ENCODE measurements at places on chromosomes 13 and 19.

DNA sequence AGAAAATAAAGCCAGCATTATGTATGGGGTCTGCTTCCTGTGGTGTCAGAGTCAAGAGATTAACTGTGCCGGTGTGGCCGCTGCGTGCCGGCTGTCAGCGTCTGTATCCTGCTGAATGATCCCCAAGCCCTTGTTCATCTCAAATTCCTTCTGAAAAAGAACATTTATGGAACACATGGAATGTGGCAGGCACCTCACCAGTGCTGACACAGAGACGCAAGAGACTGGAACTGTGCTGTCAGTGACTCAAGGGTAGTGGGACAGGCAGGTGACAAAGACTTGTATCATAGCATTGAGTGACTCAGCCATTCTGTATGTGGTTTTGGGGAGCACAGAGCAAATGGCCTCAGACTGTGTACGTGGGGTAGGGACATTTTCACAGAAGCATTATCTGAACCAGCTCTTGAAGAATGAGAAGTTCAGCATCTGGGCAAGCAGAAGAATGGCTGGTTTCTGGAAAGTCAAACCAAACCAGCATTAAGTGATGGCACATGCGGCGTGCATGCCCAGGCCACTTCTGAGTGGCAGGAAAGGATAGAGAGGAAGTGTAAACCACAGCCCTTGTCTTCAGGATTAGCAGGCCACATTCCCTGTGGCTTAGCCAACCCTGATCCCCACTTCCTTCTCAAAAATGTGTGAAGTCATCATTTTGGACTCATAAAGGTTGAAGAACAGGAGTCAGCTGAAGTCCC lies 54.0 kb upstream of the IRS2 start:
- no peak for DNase-seq

DNA sequence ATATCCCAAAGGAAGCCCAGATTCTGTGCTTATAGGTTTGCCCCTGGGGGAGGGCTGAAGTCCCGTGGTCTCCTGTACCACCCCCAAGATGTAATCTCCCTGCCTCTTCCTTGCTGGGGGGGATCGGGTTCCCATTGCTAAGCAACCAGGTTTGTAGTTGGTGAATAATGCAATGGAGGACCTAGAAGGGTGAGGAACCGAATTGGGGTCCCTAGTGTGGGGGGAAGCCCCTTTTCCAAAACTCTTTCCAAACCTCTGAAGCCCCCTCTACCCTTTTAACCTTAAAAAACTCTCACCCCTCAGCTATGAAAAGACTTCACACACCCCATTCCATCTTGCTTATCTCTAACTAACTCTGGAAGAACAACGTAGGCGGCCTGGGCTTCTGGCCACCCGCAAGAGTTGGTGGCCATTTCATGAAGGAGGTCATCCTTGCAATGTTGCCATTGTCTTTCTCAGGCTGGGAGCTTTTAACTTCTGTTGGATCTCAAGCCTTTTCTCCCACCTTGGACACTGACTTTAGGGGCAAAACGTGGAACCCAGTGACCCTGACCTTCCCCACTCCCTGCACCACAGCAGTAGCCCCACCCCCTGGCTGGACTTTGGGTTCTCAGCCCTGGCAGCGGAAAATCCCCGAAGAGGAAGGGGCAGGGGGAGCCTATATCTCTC lies 661 bp downstream of the PALM3 start:
- no peak for DNase-seq

DNA sequence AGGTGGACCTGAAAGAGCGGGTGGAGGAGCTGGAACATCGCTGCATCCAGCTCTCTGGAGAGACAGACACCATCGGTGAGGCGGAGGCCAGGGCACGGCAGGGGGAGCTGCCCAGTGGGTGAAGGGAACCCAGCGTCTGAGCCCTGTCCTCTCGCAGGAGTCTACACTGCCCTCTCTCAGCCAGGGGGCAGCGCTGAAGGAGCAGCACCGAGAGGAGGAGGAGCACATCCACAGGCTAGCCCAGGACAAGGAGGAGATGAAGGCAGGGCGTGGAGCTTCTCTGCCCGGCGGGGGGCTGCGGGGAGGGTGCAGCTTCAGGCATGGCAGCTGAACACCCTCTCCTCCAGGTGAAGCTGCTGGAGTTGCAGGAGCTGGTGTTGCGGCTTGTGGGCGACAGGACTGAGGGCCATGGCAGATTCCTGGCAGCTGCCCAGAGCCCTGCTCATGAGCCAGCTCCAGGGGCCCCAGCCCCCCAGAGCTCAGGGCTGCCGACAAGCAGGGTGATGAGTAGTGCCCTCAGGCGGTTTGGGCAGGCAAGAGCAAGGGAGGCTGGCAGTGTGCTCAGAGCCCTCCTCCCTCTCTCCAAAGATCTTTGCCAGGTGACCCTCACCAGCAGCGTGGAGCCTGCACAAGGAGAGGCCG lies 31.4 kb upstream of the ZNF492 start:
- no peak for DNase-seq

DNA sequence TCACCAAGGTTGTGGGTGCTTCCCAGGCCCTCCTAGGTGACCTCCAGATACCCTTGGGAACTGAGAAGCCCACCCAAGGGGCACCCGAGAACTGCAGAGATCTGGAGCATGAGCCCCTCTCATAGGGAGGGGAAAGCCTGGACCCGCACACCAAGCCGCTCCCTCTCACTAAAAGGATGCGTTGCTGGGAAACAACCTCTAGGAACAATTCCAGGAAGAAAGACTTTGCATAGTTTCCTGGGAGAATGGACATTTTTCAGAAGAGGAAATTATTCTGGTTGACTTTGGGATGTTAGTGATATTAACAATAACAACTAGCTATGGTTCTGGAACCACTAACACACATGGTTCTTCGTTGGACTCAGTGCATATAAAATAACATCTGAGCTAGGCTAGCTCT lies 64.6 kb downstream of the SLC7A1 start:
- DNase-seq: no peak

- DNase-seq: no peak
Observed at GRCh38 chr13:44243198-44243857, 130.3 kb upstream of the SERP2 start.

DNA sequence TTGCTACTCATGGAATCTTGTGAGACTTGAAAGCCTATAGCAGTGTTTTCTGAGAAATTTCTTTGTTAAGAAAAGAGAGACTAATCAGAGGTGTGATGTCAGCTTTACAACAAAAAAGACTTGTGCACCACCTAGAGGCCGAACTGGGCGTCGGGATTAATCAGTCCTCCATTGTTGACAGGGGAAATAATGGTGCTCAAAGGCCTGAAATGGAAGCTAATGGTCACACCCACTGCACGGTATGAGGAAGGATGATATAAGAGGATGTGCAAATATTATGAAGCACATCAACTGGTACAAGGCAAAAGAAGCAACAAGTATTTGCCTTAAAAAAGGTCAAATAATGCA lies 480.2 kb upstream of the MIR17HG start:
- no peak for DNase-seq

- peak; percentile 53 for DNase-seq
Observed at GRCh38 chr19:19602136-19602712, 16.3 kb downstream of the PBX4 start.

- no peak for DNase-seq
Observed at GRCh38 chr19:3513229-3514140, 7.4 kb downstream of the FZR1 start.

GRCh38 chr13:38462605-38463004 lies 113.0 kb downstream of the UFM1 start:
- no peak for DNase-seq

- no peak for DNase-seq
Observed at GRCh38 chr19:29815231-29815630, 3.4 kb downstream of the CCNE1 start.

- no peak for DNase-seq
Observed at GRCh38 chr19:51493776-51494175, 7.8 kb downstream of the SIGLEC12 start.

DNA sequence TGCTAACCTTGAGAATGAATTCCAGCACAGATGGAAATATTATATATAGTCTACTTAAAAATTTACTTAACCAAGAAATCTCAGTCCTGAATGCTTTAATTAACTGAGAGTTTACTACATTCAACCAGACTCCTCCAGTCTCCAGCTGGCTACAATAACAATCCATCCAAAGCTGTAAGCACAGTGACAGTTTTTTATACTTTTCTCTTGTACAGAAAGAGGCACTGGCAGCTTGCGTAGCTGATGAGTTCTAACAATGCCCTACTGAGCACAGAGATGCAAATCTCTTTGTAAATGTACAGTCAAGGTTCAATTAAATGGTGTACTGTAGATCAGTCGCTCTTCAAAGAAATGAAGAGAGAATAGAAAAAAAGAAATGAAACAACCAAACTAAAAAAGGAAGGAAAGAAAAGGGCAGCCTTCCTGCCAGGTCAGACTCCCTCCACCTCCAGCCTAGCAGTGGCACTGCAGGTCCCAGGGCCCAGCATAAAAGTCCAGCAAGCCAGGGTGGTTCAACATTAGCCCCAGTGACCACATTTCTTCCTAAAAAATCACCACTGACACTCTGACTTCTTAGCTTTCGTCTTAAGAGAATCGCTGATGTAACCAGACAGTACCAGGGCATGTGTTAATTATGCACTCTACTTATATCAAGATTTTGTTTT lies 88.4 kb downstream of the SACS start:
- no peak for DNase-seq

Data from T follicular helper cell (primary cell).